ENCODE measurements at places on chromosomes 7 and 10.
A peak's percentile ranks its signal among the peaks of the same experiment; 100 is the strongest.

- no peak for ATAC-seq
These were observed 3.2 kb upstream of the JCAD start for GRCh38 chr10:30062582-30062981.

DNA sequence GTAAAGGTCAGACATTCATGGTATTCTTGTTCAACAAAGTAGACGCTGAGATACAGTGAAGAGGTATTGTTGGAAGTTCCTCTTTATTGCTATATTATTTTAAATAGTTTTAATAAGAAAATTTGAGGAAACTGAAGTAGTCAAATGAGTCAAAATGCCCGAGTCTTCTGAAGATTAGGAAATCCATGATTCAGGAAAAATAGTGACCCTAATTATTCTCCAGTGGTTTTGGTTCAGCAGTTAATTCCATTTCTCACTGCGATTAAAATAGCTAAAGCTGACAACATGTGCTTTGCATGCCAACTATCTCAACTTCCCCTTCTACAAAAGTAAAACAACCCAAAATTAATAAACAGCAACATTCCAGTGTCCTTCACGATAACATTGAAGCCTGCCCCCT, 32.7 kb upstream of the PFKP start:
- ATAC-seq, result no peak

- ATAC-seq, result peak; percentile 52
These were observed 13.0 kb upstream of the STK31 start for GRCh38 chr7:23696916-23697441.

- peak; percentile 76 for ATAC-seq
These were observed 13.0 kb upstream of the CHST15 start for GRCh38 chr10:124106241-124106879.

DNA sequence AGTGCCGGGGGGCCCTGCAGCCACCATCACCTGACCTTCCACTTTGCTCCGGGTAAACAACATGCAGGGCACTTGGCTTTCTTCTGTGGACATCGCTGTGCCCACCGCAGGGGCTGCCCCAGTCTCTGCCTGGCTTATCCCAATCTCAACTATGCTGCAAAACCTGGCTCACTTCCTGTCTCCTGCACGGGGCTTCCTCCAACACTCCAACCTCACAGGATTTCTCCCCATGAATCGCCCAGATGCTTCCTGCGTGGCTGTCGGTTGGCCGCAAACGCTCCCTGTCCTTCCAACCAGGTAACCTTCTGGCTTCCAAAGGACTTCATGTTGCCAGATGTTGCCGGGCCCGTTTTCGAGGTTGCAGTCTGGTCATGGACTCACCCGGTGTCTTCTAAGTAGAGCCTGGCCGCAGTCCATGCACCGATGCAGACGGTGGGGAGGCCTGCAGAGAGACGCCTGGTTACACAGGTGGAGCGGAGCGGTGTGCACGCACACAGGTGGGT, 109.0 kb downstream of the VIPR2 start:
- ATAC-seq, result no peak

DNA sequence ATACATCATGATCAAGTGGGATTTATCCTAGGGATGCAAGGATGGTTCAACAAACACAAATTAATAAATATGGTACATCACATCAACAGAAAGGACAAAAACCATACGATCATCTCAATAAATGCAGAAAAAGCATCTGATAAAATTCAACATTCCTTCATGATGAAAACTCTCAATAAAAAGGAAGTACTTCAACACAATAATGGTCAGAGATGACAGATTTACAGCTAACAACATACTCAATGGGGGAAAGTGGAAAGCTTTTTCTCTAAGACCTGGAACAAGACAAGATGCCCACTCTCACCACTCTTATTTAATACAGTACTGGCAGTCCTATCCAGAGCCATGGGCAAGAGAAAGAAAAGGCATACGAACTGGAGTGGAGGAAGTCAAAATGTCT, 39.9 kb upstream of the PRR15 start:
- no peak for ATAC-seq

GRCh38 chr7:8291397-8292141, 29.6 kb upstream of the ICA1 start:
- ATAC-seq, result no peak

DNA sequence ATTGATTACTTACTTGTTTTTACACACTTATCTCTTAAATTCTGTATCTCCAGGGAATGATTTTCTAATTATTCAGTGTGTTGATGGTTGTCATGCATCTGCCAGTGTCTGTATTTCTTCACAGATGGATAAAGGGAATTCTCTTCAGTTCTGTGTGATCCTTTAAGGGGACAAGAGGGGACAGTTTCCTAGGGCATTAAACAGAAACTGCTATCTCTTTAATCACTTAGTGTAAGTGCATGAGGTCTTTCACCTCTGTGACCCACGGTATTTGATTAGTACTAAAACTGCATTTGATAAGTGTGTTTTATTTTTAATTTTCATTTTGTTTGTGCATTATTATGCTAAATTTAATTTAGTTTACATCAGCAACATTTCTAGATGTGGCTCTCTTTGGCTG, 26.6 kb upstream of the SEMA3D start:
- ATAC-seq, result no peak

GRCh38 chr7:71198887-71199286, 66.9 kb downstream of the GALNT17 start:
- no peak for ATAC-seq

DNA sequence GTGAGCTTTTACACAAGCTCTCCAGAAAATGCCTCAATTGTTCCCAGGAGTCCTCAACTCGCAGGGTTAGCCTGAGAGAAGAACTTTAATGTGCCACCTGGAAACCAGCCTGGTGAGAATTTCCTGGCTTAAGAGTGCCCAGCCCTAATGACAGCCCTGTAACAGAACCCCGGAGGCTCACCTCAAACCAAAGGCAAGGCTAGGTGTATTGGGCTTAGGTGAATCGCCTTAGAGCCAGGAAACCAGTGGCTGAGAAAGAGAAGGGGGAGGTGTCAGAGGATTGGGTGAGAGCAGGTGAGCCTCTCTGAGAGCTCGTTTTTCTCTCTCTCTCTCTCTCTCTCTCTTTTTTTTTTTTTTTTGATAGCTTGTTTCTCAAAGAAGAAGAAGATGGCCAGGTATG, 7.3 kb downstream of the OCM2 start:
- no peak for ATAC-seq

- no peak for ATAC-seq
These were observed 83.7 kb upstream of the PPP2R2D start for GRCh38 chr10:131816941-131817700.

DNA sequence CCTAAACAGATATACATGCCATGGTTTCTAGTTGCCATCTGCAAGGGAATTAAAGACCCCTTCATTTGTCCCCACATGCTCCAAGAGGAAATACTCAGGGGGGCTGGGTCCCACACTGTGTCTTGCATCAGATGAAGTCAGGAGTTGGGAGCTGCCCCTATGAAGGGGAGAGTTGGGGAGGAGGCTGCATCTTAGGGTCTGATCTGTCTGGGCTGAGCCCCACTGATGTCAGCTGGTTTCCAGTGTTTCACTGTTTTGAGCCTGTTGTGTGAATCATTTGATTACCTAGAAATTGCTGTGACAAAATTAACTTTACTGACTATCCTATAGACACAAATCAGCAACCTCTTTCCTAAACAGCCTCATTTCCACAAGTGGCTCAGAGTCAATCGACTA, 4.9 kb upstream of the ADCY1 start:
- ATAC-seq, result no peak

GRCh38 chr7:143068446-143068845, 16.3 kb downstream of the OR6V1 start:
- ATAC-seq, result no peak

DNA sequence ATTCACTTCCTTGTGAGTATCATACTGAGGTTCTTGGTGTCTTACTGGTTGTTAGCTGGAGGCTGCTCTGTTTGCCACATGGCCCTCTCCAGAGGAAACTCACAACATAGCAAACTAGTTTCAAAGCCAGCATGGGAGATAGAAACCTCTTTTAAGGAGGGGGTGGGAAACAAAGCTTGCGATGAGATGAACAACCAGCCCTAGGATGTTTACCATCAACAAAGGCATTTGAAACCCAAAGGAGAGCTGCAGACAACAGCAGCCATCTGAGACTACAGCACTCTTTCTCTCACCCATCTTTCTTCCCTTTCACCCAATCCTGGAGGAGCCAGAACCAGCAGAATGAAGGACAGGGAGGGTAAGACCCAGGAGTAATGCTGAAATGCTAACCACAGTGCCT, 182.1 kb downstream of the NEBL start:
- ATAC-seq, result no peak

DNA sequence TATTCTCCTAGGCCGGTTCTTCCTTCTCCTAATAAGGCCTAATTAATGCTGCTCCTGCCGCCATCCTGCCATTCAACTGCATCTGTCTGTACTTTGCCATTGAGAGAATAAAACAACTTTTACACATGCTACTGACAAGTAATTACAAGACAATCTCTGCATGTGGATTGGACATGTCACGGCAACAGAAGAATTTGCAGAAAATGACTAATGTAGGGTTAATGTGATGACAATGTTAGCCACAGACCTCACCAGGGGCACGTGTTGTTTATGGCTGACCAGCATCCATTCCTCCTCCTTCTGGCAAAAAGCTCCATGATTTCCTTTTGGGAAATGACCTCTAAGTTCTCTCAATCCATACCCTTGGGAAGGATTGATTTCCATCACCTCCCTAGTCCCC, 58.0 kb downstream of the NEBL start:
- ATAC-seq, result no peak

- no peak for ATAC-seq
These were observed 308.7 kb downstream of the FRMD4A start for GRCh38 chr10:14022052-14022451.

GRCh38 chr7:38542156-38542555, 89.0 kb downstream of the AMPH start:
- no peak for ATAC-seq

GRCh38 chr10:4825868-4826791, at the start of gene AKR1E2:
AKR1E2 (plus strand) TSS chr10:4826207; CDS start chr10:4826325, 118 bp downstream.
- peak; percentile 94 for ATAC-seq

- no peak for ATAC-seq
These were observed 362.7 kb upstream of the SHH start for GRCh38 chr7:156175003-156175402.

DNA sequence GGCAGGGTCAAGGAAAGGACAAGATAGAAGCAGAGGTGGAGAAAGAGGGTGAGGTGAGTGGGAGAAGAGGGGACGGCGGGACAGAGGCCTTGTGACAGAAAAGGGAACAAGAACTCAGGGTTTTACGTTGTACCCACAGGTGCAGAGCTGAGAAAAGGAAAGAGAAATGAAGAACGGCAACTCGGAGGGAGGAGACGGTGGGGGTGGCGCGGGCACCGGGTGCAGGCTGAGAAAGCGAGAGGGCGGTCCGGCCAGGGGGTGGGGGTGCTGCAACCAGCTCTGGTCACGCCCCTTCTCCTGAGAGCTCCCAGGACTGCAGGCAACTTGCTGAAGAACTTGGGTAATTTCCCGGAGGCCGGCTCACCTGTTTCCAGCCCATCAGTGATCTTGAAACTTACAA, 65.3 kb downstream of the CARD11 start:
- peak; percentile 93 for ATAC-seq

- ATAC-seq, result no peak
These were observed 91.1 kb downstream of the GPR37 start for GRCh38 chr7:124674451-124674850.

DNA sequence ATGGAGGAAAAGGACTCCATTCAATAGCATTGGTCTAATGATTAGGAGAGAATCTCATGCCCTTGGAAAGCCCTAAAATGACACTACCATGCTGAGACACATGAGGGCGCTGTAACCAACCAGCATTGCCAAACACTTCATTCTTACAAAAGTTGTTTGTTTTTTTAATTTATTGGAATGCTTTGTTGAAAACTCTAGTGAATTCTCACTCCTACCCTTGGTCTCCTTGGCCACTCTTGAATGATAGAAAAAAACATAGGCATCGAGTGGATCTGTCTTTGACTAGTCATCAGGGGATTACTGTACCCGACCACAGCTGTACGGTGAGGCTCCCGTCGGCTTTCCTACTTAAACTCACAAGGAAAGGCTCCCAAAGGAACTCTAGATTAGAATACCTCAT, 29.3 kb upstream of the ADD3 start:
- ATAC-seq, result peak; percentile 44

DNA sequence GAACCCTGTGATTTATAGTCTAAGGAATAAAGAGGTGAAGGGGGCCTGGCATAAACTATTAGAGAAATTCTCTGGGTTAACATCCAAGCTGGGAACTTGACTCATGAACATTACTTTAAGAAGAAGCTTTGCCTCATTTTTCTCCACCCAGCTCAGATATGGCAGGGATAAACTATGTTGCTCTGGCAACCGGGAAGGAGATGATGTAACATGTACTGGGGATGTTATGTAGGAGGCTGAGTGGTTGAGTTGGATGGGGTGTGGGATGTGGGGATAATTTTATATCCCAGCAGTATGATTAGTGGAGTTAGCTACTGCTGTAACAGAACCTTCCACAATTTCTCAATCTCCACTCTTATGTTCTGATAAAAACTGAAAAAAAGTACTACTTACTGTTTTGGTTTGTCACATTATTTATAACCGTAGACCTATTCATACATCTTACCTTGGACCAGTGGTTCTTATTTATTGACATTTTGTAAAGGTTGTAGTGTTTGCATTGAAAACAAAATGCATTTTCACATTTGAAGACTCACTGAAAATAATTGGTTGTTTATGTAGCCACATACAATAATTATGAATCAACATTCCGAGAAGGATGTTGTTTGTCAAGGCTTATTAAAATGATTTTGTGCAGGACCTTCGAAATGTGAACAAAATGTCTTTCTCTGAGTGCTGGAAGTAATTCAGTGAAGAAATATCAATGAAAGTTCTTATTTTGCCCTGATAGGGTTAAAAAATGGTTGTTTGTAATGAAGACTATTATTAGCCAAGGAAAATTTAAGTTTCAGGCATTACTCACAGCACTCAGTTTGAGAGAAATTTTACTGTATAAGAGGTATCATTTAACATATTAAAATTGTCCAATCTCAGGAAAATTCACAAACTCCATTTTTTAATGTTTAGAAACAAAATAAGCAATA, 1.3 kb downstream of the OR2F2 start:
- no peak for ATAC-seq

DNA sequence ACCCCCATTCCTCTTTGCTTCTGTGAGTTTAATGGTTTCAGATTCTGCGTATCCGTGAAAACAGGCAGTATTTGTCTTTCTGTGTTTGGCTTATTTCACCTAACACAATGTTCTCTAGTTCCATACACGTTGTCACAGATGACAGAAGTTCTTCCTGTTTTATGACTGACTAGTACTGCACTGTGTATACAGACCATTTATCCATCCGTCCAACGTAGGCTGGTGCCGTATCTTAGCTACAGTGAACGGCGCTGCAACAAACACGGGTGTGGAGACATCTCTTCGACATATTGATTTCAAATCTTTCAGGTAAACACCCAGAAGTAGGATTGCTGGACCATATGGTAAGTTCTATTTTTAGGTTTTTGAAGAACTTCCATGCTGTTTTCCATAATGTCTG, 181.7 kb downstream of the PARD3 start:
- ATAC-seq, result no peak

GRCh38 chr10:103265717-103266329, 11.1 kb upstream of the INA start:
- ATAC-seq, result no peak
